ENCODE measurements at places on chromosomes 13 and 19.

DNA sequence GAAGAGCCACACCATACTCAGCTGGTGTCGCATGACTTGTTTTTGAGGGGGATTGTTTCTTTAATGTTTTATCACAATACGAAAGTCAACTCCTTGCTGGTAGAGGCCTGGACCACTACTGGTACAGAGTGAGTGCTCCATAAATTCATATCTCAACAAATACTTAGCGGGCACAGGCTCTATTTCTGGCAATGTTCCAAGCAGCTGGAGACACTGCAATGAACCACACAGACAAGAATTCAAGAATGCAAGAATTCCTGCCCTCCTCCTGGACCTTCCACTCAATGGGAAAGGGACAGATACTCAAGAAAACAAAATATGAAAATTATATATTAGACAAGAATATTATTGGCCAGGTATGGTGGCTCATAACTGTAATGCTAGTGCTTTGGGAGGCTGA, 5.1 kb upstream of the FXYD5 start:
- DNase-seq, result no peak

- no peak for DNase-seq
Observed at GRCh38 chr19:46471116-46471733, at the start of gene PNMA8A. Gene PNMA8A (minus strand): TSS chr19:46471563. CDS start chr19:46471035, 528 bp downstream.

DNA sequence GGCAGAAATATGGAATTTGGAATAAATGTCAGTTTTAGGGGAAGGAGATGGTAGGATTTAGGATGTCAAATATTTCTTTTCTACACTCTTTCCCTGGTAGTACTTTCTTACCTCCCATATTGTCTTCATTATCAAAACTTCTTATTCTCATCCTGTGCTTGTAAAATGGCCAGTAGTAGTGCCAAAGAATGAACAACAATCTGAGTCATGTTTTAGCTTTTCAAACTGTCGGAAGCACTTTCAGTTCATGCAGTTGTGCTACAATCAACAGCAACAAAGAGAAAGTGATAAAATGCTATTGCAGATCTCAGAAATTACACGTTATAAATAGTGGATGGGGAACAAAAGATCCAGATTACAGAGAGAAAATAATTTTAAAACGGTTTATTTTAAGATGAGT, 193.7 kb upstream of the RXFP2 start:
- no peak for DNase-seq

DNA sequence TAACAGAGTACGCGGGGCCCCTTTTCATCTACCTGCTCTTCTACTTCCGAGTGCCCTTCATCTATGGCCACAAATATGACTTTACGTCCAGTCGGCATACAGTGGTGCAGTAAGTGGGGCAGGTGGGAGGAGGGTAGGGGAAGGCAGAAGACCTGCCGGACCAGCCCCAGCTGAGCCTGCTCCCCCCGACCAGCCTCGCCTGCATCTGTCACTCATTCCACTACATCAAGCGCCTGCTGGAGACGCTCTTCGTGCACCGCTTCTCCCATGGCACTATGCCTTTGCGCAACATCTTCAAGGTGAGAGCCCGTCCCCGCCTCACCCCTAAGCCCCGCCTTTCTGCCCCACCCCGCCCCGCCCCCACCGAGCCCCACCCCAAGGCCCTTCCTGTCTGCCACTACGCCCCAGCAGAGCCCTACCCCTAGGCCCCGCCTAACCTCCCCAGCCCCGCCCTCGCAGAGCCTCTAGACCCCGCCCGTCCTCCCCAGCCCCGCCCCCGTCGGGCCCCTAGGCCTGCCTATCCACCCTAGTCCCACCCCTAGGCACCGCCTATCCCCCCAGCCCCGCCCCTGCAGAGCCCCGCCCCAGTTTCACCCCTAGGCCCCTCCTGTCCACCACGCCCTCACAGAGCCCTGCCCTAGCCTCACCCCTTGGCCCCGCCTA, 7.7 kb downstream of the NDUFB7 start:
- DNase-seq, result peak; percentile 70

DNA sequence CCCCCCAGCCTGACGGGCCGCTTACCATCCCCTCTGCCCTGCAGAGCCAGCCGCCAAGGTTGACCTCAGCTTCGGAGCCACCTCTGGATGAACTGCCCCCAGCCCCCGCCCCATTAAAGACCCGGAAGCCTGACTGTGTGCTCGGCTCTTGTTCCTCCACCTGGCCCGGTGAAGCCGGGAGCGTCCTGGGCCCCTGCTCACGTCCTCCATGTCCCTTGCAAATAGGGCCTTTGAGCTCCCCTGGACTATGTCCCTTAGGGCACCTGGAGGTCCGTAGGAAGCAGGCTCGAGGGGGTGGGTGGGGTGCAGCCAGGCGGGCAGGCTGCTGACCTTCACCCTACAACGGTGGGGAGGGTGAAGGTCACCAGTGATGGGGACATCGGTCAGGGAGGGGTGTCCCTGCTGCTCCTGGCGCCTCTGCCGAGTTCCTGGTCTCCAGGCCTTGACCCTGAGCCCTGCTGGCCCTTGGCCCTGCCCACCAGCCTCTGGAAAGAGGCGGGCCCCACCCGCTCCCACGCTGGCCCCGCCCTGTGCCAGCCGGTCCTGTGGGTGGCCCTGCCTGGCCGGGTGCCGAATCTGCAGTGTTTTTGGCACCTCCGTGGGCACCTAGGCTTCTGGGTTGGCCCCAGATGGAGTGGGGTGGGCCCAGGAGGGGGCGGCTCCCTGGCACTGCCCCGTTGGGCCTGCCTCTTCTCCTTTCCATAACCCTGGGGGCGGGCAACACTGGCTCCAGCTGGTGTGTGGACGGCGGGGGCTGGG, 3.3 kb downstream of the ATP5F1D start:
- no peak for DNase-seq

GRCh38 chr13:48682436-48682835, 28.7 kb downstream of the CYSLTR2 start:
- DNase-seq, result no peak

GRCh38 chr13:23628765-23629565, 58.8 kb downstream of the TNFRSF19 start:
- DNase-seq, result no peak

DNA sequence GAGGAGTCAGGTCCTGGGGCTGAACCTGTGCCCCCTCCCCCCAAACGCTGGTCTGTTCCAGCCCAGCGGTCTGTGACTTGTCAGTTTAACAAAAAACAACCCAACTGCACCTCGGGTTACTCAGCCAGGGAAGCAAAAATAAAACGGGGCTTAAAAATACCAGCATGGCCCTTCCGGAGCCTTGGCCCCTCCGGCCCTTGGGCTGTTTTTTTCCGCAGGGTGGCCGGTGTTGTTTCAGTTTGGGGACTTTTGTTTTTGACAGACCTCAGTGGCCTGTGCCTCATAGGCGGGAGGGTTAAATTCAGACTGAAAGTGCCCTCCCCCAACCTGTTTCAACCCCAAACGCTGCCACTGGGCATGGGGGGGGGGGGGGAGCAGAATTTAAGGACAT, 4.0 kb downstream of the TCF3 start:
- no peak for DNase-seq

DNA sequence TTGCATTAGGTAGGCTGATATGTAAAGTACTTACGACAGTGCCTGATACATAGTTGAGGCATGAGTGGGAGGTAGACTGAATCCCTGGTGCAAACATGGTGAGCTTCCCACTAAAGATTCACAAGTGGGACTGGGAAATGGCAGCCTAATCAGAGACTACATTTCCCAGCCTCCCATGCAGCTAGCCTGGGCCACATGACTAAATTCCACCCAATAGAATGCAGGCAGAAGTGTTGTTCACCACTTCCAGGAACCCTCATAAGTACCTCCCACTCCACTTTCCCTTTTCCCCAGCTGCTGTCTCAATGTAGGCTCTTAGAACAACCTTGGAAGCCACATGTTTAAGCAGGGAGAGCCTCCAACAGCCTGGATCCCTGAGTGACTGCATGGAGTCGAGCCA, 104.9 kb downstream of the CACNA1A start:
- peak; percentile 39 for DNase-seq

DNA sequence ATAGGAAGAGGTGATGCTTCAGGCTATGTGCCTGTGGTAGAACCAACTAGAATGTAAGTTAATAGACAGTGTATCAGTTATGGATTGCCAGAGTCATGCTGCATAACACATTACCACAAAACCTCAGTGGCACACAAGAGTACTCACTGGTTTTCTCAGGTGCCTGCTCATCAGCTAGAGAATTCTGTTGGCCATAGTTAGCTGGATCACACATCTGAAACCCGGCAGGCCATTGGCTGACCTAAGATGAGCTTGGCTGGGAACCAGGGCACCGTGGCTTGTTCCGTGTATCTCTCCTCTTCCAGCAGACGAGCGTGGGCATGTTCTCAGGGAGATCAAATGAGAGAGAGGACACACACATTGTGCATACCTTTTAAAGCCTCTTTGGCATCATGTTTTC, 76.7 kb downstream of the TEX26 start:
- peak; percentile 64 for DNase-seq

DNA sequence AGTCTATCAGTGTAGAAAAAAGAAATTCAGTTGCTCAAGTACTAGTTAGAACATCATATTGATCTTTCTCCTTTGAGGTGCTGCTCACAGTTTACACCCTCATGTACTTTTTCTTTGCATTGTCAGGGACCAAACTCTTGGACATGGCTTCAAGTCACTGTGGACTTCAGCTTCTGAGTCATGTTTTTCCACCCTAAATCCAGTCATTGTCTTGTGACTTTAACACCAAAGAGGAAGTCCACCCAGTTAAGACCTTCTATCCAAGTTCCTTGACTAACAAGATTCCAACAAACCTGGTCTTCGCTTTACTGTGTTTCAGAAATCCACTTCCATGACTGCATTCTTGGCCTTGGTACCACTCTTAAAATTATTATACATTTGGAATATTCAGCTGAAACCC, 206.7 kb upstream of the ARGLU1 start:
- DNase-seq, result no peak

DNA sequence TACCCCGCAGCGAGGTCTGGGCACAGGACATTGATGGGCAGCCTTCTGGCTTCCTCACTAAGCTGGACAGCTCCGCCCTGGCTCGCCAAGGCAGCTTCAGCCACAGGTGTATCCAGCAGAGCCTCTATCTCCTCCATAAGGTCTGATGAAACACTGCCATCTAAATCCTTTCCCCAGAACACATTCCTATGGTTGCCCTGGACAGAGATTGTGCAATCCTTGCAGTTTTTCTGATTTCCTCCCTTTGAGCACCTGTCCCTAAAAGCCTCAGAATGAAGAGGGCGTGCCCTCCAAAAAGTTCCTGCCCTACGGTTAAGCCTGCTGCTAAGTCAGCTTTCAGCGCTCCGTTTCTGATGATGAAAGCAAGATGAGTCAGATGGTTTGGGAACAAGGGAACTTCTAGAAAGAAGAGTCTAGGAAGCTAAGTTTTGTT, 21.0 kb downstream of the CLEC4M start:
- peak; percentile 91 for DNase-seq

- no peak for DNase-seq
Observed at GRCh38 chr13:112233256-112233655, 142.9 kb upstream of the SPACA7 start.

- no peak for DNase-seq
Observed at GRCh38 chr19:51564791-51565190, 6.3 kb upstream of the ZNF175 start.

GRCh38 chr13:52968074-52968700, 60.4 kb upstream of the OLFM4 start:
- peak; percentile 85 for DNase-seq
